GM18507 (cell line): ENCODE measurements at places on chromosomes 7 and 10.

- DNase-seq, result no peak
Measured at GRCh38 chr10:15387021-15387420, 15.9 kb upstream of the FAM171A1 start.

- no peak for DNase-seq
Measured at GRCh38 chr10:130394832-130395231, 258.6 kb downstream of the GLRX3 start.

DNA sequence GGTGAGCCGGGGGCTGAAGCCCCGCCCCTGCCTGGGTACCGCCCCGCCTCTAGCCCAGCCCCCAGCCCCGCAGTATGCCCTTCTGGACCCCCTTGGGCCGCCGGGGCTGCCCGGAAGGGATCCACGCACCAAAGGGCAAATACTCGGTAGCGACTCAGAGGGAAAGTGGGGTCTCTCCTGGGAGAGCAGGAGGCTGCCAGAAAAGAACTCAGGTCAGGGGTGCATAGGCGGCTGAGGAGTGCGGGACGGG is 796 bp downstream of the FBXL15 start:
- DNase-seq, result no peak

DNA sequence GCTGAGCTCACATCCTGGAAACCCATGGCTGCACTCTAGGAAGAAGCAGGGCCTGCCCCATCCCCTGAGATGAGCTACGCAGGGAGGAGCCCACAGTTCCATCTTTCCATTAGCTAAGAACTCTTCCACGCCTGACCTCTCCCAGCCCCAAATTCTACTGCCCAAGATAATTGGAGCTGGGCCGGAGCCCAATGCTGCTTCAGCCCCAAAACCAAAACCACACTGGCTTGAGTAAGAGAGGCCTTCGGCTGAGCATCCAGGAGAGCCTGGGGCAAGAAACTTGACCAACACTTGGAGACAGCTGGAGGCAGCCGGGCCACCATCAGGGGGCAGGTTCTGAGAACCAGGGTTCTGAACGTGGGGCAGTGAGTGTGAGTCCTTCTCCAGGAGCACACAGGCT is 116.1 kb upstream of the ZMIZ1 start:
- no peak for DNase-seq

DNA sequence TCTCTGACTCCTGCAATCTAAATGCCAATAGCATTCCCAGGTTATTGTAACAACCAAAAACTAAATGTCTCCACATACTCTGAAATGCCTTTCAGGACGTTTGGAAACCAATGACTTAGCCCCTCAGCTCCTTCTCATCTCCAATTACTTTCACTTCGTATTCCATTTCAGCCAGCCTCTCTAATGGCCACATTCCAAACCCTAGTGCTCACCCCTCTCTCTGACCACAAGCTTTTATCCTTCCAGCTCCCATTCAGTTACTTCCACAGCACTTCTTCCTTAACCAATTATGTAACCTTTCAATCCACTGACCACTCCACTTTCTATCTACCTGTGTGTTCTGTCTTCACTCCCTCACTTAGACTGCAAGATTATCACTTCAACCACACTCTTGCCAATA is 4.3 kb downstream of the NOC3L start:
- no peak for DNase-seq

DNA sequence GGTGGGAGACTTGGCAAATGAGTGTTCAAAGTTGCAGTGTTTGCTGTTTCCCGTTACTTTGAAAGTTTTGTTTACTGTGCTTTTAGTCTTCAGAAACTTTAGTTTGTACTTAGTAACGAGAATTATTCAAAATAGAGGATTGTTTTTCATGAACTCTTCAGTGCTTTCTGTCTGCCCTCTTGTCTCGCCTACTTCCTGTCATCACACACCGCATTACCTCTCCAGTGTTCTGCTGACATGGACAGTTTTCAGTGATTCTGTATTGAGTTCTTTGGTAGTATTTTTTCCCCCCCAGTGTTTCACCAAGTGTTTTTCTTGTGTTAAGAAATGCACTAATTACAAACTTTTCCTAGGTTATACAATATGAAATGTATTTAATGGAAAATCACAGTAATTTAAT is 207.0 kb downstream of the MLLT10 start:
- no peak for DNase-seq

DNA sequence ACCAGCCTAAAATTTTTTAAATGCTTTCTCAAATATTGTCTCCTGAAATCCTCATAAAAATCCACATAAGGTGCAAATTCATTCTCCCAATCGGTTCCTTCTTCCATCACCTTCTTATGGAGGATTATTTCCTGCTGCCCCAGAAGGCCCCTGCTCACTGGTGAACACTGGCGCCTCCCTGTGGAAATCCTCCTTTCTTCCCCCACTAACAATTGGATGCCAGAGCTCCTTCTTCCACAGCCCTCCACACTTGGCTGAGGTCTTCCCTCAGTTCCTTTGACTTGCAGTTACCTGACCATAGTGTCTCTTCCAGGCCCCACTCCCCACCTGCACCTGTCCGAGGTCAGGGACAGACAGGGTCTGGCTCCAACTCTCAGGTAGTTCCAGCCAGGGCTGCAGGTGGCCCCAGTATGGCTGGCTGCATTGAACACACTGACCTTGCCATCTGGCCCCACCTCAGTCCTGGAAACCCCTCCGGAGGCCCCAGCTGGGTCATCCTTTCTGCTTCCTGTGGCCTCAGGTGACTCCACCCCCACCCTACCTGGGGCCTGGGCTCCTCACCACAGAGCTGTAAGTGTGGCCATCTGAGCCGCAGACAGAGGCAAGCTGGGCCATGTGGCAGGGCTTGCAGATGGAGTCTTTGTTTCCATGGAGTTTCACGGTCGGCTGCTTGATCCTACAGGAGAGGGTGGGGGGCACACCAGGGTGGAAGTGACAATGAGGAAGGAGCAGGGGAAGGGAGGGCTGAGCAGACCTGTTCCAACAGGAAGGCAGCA is 18.4 kb downstream of the SPOCK2 start:
- no peak for DNase-seq

DNA sequence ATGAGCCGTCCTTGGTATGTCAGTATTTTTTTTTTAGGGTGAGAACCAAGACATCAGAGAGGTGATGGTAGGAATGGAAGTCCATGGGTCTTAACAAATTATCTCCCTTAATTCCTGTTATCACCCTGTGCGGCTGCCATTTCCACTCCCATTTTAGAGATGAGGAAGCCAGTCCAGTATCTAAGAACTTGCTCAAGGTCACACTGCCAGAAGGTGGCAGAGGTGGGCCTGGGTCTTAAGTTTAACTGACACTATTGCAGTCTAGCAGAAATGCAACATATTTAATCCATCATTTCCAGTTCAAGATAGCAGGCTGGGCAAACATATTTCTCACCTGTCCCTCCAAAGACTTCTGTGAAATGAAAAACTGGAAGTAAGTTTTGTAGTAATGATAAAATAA is 108.3 kb downstream of the GLI3 start:
- DNase-seq, result no peak

DNA sequence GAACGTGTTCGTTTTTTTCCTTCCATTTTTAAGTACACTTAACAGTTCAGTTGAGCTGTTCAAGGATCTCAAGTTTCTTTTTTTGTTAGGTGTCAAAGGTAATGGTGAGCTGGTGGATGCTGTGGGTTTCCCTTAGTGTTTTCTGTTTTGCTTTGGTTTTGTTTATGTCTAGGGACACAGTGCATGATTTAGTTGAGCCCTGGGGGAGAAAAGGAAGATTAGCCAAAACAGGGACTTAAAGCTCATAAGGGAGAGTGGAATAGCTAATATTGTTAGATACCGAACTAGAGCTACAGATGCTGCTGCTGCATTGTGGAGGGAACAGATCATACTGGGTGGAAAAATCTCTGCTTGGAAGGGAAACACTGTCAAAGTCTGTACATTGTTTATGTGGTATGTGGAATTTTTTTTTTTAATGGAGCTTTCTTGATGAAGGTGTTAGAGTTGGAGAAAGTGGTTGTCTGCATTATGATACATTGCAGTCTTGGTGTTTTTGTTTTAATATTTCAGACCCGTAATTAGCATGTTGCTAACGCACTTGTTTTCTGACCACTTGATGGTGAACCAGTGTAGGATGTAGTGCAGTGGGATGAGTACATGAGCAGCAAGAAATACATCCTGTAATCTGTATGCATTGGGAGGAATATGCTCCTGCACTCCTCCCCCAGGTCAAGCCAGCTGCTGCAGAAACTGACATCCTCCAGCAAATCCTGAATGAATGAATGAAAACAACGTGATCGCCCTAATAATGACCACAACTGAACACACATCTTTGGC is 2.1 kb downstream of the GLCCI1 start:
- DNase-seq, result no peak

- DNase-seq, result no peak
Measured at GRCh38 chr7:154424350-154424749, 372.2 kb downstream of the DPP6 start.

DNA sequence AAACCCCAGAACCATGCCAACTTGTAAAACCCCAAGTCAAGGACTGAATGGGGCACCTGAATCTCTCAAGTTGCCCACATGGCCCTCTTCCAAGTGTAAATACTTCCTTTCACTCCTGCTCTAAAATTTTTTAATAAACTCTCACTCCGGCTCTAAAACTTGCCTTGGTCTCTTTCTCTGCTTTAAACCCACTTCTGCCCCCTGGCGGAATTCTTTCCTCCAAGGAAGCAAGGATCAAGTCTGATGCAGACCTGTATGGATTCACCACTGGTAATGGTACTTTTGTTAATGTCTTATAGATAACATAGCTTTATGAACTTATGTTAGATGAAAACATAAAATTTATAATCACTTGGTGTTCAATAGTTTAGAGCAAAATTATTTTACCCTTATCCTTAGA is 33.8 kb downstream of the SLC16A9 start:
- no peak for DNase-seq

DNA sequence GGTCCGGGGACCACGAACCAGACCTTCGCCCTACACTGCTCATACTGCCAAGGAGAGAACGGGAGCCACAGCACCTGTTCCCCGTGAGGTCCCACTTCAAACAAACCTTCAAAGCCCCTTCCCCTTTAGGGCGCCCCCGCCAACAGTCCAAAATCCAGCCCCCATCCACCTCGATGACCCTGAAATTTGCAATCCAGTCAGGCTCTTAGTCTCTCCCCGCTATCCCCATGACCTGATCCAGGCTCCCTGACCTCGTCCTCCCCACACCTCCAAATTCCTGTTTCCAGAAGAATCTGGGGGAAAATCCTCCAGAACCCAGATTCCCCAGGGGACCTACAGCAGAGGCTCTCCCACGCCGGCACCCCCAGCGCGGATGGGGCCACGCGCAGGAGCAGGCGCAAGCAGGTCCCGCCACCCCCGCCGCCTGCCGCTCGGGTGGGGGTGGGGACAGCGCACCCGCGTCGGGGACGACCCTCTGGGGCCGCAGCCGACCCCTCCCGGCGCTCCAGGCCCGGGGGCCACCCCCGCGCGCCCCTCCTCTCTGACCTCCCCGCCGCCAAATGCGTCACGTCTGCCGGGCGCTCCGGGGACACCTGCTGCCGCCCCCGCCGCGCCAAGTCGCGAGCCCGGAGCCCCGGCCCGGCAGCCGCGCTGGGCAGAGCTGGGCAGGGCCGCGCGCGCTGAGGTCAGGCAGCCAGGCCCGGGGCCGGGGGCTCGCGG is 753 bp downstream of the CAMK2B start:
- no peak for DNase-seq

GRCh38 chr10:72140850-72141249 is 52.5 kb upstream of the SPOCK2 start:
- no peak for DNase-seq

DNA sequence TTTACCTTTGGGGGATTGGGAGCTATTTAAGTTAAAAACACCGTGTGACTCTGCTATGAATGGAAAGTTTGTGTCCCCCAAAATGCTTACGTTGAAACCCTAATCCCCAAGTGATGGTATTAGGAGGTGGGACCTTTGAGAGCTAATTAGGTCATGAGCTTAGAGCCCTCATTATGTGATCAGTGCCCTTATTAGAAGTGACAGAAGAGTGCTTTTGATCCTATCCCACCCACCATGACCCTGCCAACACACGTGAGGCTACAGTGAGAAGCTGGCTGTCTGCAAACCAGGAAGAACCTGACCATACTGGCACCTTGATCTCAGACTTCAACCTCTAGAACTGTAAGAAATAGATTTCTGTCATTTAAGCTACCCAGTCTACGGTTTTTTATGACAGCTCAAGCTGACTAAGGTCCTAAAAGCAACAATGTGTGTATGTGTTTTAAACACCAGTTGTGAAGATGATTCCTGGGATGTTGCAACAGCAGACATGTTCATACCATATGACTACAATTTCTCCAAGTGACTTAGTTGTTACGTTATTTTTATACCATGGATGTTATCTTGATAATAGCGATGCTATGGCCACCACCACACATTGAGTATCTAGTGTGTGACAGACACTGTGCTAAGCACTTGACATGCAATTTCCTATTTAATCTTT is 124.4 kb downstream of the PIP4K2A start:
- no peak for DNase-seq

DNA sequence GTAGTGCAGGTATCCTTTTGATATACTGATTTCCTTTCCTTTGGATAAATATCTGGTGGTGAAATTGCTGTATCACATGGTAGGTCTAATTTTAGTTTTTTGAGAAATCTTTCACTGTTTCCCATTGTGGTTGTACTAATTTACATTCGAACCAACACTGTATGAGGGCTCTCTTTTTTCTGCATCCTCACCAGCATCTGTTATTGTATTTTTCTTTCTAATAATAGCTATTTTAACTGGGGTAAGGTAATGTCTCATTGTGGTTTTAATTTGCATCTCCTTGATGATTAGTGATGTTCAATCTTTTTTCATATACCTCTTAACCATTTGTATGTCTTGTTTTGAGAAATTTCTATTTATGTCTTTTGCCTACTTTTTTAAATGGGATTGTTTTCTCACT is 335.4 kb upstream of the MTPN start:
- DNase-seq, result no peak

GRCh38 chr7:154774303-154774969 is 228.5 kb downstream of the PAXIP1 start:
- DNase-seq, result no peak

DNA sequence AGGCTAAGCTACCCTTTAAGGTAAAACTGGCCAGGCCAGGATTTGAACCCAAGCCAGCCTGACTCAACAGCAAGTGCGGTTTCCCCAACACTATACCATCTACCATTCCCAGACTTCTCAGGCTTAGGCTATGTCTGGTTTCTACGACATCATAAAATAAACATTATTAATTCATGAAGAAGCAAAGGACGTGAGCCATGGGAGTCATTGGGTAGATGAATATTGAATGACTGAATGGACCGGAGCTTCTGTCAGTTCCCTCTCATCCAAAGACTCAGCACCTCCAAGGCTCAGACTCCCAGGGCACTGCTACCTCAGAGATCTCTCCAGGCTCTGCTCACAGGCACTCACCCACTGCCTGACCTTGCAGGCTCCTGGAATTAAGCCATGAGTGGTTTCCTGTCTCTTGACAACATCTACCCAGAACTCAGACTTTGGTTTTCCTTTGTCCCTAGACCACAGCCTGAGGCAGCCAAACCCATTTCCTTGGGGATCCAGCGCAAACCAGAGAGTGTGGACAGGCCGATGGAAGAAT is 64.6 kb upstream of the STEAP1B start:
- no peak for DNase-seq

DNA sequence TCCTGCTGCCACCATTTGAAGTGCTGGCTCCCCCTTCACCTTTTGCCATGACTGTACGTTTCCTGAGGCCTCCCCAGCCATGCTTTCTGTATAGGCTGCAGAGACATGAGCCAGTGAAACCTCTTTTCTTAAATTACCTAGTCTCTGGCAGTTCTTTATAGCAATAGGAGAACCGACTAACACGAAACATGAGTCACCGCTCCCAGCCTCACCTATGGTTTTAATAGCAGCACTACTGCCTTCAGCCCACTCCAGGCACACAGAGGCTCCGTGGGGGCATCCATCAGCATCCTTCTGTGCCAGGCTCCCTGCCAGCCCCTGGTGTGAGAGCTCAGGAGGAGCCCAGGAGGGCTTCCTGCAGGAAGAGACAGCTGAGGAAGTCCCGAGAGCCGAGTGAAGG is 5.5 kb upstream of the ZNF316 start:
- DNase-seq, result no peak
